ENCODE measurements at places on chromosomes 4 and X.

- no peak for DNase-seq
Measured at GRCh38 chr4:173440888-173441287, 42.0 kb upstream of the SCRG1 start.

DNA sequence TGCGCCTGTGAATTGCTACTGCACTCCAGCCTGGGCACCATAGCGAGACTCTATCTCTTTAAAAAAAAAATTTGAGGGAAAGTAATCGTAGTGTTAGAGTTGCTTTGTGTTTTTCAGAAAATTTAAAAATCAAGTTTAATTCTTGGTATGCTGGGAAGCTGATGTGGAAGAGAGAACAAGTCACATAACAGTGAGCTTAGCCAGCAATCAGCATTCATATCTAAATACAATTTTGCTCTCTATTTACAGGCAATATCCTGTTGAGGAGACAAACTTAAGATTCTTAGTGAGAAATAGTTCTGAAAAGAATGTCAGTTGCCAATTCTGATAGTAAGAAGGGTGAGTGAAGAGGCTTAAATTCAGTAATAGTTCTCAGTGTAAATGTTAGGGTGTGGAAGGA lies 9.6 kb upstream of the NDUFC1 start:
- DNase-seq = no peak

- no peak for DNase-seq
Measured at GRCh38 chrX:134625315-134625718, 33.0 kb downstream of the PLAC1 start.

- DNase-seq = no peak
Measured at GRCh38 chr4:104531390-104531789, 36.7 kb upstream of the CXXC4 start.

GRCh38 chr4:149973181-149973580 lies 105.1 kb upstream of the DCLK2 start:
- no peak for DNase-seq

- no peak for DNase-seq
Measured at GRCh38 chr4:128686032-128686465, 123.5 kb upstream of the JADE1 start.
